ENCODE measurements at places on chromosomes 4 and X. TPM values are rescaled to one million over a fixed set of nuclear protein-coding genes. Genes with fewer than 3 reads are reported as not detected.

The TCEAL5 gene
- not detected for total RNA-seq

The GABRQ gene
- 4.2 TPM for total RNA-seq

GRCh38 chrX:134642386-134642785 lies 15.9 kb downstream of the PLAC1 start:
- no peak for DNase-seq

DNA sequence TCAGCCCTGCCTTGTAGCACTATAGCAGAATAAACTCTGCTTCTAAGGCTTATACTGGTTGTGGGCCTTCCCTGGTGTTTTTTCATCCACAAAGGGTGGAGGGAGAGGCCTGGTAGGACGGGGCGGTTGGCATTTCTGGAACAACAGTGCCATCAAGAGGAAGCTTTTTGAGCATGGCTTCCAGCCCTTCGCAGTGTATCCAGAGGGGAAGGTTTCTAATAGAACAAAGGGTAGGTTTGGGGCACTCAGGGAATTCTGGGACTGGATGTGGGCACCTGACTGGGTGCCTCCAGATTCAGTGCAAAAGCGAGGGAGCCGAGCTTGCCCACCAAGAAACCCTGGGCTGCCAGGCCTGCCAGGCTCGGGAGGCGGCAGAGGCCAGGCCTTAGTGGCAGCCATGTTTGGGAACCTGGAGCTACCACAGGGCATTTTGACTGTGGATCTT lies 229.6 kb upstream of the AGTR2 start:
- DNase-seq = no peak

DNA sequence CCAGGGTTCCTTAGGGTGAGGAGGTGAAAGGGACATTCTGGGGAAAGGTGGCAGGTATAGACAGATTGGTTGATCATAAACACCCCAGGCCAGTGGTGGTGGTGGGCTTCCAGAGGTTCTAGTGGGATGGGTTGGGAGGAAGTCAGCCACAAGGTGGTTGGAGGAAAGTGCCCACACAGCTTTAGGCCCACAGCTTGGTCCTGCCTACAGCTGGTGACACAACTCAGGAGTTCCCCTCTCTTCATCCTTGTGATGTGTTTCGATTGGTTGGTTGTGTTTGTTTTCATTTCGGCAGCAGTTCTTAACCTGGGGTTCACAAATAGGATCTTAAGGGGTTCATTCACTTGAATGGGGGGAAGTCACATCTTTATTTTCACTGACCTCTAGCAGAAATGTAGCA lies 157.0 kb downstream of the TMEM164 start:
- DNase-seq = no peak

- no peak for DNase-seq
Measured at GRCh38 chr4:68463796-68464195, 16.5 kb downstream of the TMPRSS11E start.

All from HCT116 (cell line).